Activated CD4-positive, CD25-positive, alpha-beta regulatory T cell (primary cell): ENCODE measurements at places on chromosomes 2 and 18.

- DNase-seq, result no peak
These were observed 48.6 kb downstream of the GYPC start for GRCh38 chr2:126704434-126705160.

DNA sequence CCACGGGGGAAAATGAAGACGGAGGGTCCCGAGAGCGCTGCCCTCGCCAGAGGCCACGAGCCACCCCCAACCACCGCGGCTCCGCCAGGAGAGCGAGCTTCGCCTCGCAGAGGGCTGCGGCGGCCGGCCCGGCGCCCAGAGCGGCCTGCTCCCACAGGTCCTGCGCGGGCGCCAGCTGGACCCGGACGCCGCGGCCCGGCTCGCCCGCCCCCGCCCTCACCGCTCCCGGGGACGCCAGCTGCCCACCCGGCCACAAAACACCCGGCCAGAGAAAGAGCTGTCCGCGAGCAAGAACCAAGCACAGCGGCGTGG lies 709 bp downstream of the PTPN2 start:
- no peak for DNase-seq

- DNase-seq, result no peak
These were observed 29.2 kb upstream of the STK17B start for GRCh38 chr2:196200557-196200956.

- no peak for DNase-seq
These were observed 24.2 kb downstream of the TNS1 start for GRCh38 chr2:217978536-217979150.

- DNase-seq, result no peak
These were observed 25.9 kb downstream of the NRP2 start for GRCh38 chr2:205708231-205708631.

- no peak for DNase-seq
These were observed 93.8 kb upstream of the PHLPP1 start for GRCh38 chr18:62621546-62621945.
